AML-193 (cell line): ENCODE measurements at places on chromosomes 11 and 22.

DNA sequence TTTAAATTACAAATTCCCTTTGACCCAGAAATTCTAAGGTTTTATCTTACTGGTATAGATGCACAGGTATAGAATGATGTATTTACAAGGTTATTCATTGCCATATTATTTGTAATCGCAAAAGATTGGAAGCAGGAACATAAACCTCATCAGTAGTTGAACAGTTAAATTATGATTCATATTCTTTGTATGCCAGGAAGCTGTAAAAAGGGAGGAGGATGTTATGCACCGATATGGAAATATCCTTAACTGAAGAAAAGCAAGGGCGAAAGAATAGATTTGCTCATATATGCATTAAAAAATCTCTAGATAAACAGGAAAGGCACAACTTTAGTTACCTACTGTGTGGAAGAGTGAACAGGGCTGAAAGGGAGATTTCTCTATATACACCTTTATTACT lies 36.7 kb downstream of the PPFIA1 start:
- no peak for DNase-seq

DNA sequence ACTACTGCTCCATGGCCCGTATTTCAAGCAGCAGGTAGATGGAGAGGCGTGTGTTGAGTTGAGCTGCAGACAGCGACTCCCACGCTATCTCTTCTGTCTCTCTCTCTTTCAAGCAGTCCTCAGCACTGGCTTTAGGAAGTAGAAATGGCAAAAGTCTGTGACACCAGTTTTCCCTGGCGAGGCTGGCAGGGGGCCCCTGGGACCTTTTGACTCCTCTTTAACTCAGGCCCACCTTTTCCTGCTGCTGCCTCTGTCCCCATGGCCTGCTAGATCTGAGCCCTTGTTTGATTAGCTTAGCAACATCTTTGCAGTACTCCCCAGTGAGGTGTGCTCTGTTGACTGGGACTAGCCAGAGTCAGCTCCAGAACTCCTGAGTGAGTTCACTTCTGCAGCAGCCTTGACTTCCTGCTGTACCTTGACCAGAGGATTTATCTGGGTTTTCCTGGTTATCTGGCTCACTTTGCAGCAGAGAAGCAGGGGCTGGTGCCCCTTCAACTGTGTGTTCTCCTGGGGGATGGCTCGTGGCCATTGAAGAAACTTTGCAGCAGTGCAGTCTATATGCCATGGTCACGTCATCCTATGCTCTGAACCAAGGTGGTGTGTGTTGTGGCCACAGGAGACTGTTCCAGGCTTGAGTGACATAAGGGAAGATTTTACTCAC lies 183.9 kb downstream of the DBX1 start:
- DNase-seq: no peak

DNA sequence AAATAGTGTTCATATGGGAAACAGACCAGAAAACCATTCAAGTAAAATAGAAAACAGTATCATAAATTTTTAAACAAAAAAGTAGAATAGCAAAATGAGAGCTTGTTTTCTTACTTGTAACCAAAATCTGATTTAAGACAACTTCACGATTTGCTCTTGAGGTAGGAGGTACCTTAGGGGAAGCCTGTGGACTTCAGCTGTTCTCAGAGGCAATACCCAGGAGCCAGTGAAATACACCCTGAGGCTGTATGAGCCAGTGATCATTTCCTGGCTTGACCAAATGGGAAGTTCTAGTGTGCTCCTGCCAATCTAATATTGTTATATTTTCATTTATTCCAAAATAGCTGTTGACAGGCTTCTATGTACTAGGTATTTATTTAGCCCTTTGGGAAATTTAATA lies 104.8 kb downstream of the ARHGAP42 start:
- no peak for DNase-seq

GRCh38 chr11:40716344-40717130 lies 742.9 kb downstream of the LRRC4C start:
- no peak for DNase-seq

DNA sequence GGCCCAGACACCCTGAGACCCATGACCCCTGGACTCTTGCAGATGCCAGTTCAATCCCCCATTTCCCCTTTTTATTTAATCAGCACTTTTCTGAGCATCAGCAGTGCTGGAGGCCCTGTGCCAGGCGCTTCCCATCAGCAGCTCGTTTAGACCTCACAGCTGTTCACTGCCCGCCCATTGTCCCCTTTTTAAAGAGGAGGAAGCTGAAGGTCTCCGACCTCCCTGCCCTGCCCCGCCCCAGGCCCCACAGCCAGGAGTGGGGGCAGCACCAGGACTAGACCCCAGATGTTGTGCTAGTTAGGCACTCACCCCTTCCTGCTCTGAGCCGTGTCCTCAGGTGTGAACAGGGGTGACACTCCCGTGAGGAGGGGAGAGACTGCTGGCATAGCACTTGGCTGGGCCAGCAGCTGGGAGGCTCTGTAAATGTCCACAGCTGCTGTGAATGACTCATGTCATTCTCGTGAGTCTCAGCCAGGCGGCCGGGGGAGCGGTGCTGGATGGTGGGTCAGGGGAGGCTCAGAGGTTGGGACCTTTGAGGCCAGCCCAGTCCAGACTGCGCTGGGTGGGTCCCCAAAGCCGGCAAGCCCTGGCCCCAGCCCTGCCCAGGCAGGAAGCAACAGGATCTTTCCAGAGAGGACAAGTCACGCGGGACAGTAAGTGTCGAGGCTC lies 19.9 kb downstream of the EMID1 start:
- DNase-seq: peak; percentile 26

DNA sequence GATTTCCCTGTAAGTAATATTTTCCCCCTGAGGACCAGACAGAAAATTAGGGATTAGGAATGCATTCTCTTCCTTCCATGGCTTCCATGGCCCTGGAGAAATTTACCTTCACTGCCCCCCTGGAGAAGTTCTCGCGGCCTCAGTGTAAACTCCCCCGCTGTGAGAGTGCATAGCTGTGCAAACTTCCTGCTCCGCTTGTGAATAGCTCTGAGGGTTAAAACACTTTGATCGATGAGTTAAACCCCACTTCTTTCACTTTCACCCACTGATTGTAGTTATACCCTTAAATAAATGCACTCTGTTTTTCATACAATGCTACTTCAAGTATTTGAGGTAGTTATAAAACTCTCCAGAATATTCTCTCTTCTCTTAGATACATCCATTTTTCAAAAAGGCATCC lies 190.8 kb downstream of the DSCAML1 start:
- no peak for DNase-seq

- DNase-seq: no peak
These were observed 7.3 kb downstream of the CABP7 start for GRCh38 chr22:29727131-29727523.

DNA sequence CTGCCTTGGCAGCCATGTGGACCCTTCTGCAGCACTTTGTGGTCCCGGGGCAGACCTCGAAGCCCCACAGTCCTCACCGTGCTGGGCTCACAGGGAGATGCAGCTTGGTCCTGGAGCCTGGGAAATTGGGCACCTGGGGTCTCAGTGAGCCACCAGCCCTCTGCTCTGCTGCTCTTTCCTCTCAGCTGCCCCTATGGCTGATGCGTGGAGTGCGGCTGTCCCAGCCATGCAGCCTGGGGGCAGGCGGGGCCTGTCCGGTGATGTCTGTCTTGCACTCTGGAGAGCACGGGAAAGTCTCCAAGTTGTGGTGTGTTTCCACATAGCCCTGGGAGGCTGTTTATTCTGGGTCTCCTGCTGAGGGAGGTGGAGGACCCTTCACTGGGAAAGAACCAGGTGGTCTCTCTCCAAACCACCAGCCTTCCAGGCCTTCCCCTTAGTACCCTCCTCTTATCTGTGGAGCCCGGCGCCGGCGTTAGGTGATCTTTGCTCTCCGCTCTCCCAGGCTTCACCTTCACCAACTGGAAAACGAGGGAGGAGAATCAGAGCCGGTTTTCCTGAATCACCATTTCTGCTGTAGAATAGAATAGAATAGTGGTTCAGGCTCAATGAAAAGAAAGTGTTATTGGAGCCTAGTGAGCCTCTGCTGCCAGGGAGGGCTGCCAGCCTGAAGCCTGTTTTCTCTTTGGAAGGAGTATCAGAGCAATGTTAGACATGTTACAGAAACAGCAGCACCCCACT lies 41.2 kb upstream of the GRAMD4 start:
- DNase-seq: peak; percentile 40

GRCh38 chr11:121348220-121348875 lies 55.8 kb downstream of the SC5D start:
- DNase-seq: no peak

GRCh38 chr11:1047595-1048156 lies 11.2 kb upstream of the MUC6 start:
- DNase-seq: no peak

DNA sequence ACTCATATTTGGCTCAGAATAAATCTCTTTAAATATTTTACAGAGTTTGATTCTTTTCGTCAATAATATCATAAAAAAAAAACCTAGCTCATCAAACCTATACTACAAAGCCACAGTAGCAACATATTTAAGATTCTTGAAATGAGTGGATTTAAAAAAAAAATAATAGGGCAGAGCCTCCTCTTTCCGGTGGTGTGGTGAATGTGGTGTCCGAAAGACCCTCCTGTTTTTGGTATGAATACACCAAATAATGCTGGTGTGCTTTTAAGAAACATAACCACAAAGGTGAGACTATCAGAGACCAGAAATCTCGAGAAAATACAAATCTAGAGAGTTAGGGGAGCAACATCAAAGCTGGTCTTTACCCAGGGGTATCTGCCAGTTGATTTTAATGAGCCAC lies 342.6 kb downstream of the TBC1D22A start:
- DNase-seq: no peak

DNA sequence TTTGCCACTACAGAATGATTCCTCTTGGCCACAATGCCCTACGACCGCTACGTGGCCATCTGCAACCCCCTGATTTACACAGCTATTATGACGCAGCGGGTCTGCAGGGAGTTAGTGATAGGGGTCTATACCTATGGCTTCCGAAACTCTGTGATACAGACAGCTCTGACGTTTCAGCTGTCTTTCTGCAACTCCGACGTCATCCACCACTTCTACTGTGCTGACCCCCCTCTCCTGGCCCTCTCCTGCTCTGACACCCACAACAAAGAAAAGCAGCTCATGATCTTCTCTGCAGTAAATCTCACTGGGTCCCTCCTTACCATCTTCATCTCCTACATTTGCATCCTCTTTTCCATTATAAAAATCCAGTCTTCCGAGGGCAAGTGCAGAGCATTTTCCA lies 52.3 kb upstream of the OR5P2 start:
- no peak for DNase-seq

DNA sequence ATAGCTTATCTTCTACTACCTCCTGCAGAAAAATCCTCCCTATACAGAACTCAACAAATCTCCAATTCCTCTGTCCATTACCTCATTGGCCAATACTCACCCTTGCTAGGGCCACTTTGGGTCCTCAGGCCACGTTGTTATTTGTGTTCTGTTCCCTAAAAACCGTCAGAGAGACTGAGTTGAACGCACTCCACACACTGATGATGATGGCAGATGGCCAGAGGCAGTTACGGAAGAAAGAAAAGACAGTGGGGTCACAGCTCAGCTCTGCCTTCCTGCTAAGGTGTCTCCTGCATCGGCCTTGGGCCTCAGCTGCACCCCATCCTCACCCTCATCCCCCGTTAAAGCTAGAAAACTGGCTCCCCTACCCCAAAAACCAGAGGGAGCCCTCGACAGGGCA lies 66.2 kb downstream of the MICAL3 start:
- DNase-seq: no peak

DNA sequence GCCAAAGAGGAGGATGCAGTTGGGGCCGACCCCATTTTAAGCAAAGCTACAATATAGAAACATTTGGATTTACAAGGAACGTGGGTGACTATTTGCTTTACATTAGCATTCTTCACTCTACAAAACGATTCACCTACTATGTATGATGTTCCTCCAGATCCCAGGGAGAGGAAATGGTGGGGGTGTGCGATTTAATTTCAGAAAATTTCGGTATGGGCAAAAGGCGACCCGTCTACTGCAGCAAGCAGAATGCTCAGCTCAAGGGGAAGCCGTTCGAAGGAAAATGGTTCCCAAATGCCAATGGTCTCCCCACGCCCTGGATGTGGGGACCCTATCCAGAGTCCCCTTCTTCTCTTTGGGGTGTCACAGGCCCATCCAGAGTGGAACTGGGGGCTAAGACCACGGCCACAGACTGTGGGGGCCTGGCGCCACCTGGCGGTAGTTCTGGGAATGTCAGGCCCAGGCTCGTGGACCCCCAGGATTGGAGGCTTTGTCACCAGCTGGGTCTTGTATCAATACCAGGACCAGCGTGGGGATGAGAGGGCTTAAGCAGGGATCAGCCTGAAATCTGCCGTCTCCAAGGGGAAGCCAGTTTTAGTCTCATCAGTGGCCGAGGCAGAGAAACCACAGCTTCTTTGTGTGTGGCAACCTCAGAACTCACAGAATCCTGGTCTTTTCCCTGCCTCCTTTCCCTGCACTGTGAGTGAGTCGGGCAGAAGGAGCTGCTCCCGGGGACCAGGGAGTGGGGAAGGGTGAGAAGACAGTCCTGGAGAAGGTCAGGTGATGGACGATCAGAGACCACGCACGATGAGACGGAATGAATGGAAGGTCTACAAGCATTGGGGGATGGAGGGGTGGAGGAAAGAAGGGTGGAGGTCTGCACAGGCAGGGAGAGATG lies 8.4 kb downstream of the LRRC10B start:
- no peak for DNase-seq

DNA sequence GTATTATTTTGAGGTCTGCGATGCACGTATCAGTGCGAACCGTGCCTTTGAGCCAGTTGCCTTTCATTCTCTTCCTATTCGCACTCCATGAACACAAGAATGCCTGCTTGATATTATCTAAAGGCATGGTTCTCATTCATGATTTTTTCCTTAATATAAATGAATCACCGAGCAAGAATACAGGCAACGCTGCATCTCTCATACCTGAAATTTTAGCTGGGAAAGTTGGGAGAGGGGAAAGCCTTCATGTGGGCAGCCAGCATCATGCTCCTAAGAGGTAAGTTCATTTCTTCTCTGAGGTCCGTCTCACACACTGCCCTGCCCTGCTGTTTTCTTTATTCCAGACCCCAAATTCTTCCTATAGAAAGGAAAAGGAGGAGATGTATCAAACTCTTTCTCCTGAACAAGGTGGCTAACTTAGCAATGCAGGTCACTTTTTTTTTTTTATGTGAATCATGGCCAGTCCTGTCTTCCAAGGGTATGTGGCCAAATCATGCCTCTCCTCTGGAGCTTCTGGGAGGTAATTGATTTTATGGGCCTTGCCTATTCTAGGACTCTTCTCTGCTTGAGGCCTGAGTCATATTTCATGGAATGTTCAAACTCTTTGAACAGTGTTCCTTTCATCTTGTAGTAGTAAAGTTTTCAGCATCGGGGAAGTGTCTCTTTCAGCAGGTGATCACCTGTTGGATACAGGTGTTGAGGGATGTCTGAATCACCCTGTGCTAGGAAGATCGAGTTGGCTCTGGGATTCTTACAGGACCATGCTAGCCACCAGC lies 3.2 kb downstream of the GLB1L2 start:
- DNase-seq: no peak
